ELR (cell line): ENCODE measurements at places on chromosomes 6 and 20.

GRCh38 chr20:25033924-25034300 lies 24.0 kb downstream of the ACSS1 start:
- DNase-seq = no peak

DNA sequence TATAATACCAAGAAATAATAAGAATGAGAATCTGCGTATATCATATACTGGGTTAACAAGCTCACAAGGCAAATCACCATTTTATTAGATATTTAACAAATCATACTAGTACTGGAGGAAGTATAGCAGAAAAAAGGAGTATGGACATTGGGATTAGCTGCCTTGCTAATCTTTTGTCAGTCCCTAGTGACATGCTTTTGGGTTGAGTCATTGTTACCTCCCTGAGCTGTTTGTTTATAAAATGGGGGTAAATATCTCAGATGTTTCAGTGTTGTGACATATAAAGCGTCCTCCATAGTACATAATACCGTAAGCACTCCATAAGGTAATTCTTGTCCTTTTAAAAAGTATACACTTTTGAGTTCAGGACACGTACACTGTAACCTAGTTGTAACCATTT lies 107.0 kb downstream of the ESR1 start:
- DNase-seq = peak; percentile 81

DNA sequence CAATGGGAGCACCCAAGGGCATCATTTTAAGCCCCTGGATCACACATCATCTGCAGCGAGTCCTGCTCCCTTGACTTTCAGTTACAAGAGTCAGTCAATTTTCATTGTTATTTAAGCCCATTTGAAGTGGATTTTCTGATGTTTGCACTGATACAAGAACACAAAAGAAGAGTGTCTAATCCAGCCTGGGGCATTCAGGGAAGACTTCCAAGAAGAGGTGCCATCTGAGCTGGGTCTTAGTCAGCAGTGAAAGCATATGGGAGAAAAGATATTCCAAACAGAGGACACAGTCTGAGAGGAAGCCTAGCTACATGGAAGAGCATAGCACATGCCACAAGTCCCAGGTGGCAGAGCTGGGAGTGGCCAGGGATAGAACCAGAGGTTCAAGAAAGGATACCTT lies 10.4 kb upstream of the FOXP4 start:
- peak; percentile 14 for DNase-seq

GRCh38 chr20:58043236-58044140 lies 185.0 kb downstream of the ANKRD60 start:
- DNase-seq = no peak

- peak; percentile 19 for DNase-seq
These were observed 13.0 kb downstream of the ATRN start for GRCh38 chr20:3483784-3484183.

GRCh38 chr6:7615611-7616383 lies 25.8 kb downstream of the SNRNP48 start:
- peak; percentile 69 for DNase-seq

- no peak for DNase-seq
These were observed 3.3 kb downstream of the MGME1 start for GRCh38 chr20:17972121-17972520.

DNA sequence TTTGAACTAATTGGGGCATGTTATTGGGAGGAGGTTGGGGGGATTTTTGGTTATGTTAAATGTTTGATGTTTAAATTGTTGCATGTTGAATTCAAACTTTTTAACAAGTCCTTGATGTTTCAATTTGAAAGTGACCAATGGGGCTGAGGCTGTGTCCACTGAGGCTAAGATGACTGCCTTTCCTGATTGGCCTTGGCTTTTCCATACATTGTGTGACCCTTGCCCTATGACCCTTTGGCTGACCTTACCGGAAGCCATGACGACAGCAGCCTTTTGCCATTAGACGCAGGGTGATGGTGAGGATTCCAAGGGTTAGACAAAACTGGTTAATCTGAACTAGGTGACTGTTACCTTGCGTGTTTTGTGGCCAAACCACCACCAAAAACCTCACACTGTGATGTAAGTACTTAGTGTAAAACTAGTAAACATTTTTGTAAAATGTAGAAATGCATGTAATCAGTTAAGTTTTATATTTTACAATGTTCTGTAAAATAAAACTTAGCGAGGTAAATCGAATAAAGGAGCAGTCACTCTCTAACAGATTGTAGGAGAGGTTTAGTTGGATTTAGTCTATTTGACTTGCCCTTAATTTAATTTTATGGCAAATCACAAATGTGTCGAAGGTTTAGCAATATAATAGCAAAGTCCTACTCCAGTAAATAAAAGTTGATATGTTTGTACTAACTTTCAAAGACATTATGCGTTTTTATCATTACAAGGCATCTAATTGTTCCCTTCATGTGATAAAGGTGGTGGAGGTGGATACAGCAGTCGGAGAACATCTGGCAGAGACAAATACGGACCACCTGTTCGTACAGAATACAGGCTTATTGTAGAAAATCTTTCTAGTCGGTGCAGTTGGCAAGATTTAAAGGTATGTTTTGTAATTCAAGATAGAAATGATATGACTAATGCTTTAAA lies 1.6 kb downstream of the SRSF6 start:
- peak; percentile 51 for DNase-seq
